ENCODE measurements at places on chromosomes 5 and 9. TPM values are rescaled to one million over a fixed set of nuclear protein-coding genes. Genes with fewer than 3 reads are reported as not detected.

- no peaks in the 10 kb centered on the region for H3K36me3 ChIP-seq
- no peaks in the 10 kb centered on the region for H3K27me3 ChIP-seq
- H3K27ac ChIP-seq = no peak overlapping the region
- no peak for DNase-seq
- H3K4me1 ChIP-seq = no peaks in the 10 kb centered on the region
Observed at GRCh38 chr9:110334871-110335270, 2.8 kb downstream of the TXNDC8 start.

DNA sequence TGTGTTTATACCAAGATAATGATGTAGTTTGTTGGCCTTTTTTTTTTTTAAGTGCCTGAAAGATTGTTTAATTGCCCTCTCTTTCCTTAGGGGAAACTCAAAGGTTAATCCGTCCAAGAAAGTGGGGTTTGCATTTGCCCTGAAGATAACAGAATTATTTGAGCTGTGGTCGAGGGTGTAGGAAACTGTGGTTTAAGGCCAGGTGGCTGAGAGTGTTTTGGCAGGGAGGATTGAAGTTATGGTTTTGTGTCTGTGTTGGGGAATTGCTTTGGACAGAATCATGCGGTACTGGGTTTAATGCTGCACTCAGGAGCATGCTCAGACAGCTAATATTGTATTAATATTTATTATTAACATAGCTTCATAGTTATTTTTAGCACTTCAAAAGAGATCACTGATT is 509.8 kb downstream of the EBF1 start:
- peaks cover 8% of the 10 kb centered on the region for H3K4me1 ChIP-seq
- H3K36me3 ChIP-seq = no peaks in the 10 kb centered on the region
- H3K27ac ChIP-seq = no peak overlapping the region
- no peak for DNase-seq
- no peaks in the 10 kb centered on the region for H3K27me3 ChIP-seq
- no peak overlapping the region for H3K4me3 ChIP-seq

GRCh38 chr9:14356351-14357265 is 42.7 kb upstream of the NFIB start:
- no peak for DNase-seq
- no peaks in the 10 kb centered on the region for H3K36me3 ChIP-seq
- H3K4me3 ChIP-seq = no peak overlapping the region

DNA sequence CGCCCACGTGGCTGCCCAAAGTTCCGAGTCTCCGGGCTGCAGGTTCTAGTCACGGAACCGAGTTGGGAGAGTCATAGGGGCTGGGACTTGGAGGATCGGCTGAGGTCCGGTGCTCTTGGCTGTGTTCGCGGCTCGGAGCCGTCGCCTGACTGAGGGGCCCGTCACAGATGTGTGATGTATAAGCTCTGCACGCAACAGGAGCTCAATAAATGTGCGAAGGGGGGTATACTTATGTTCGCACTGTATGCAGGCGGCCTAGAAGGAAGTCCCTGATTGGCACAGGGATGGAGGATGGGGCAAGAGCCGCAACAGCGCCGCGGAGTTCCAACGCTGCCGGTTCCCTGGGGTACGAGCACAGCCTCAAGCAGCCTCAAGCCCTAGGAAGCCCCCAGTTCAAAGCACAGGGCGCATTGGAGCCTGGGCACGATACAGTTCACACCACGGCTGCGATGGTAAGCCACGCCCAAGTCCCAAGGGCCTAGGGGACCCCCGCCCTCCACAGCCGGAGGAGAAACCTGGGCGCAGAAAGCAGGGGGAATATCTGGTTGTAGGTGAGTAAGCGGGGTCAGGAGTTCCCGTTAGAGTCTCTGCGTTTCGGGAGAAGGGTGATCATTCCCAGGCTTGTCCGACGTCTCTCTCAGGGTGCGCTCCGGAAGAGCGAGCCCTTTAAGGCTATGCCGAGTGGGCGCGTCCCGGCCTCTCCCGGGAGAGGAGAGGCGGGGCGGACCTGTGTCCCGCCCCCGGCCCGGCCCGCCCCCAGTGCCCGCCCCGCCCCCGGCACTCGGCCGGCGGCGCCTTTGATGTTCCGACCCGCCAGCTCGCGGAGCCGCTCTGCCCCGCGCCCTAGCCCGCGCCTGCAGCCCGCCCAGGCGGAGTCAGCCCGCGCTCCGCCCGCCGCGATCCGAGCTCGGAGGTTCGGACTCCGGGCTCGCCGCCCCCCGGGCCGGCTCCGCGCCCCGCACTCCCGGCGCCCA is at the start of gene TCF7:
Gene TCF7 (plus strand): TSS at position 780 of the 974 bp plus-strand sequence. CDS start 226 bp downstream, outside the sequence.
- peaks cover 10% of the 10 kb centered on the region for H3K27me3 ChIP-seq
- DNase-seq = peak; percentile 82
- H3K27ac ChIP-seq = no peak within 1 kb of the TSS
- peak within 1 kb of the TSS; percentile 74 for H3K4me3 ChIP-seq
- no peaks in the 10 kb centered on the region for H3K36me3 ChIP-seq

The KDM4C gene
- total RNA-seq = 39.8 TPM

- DNase-seq = no peak
- H3K4me1 ChIP-seq = peaks cover 14% of the 10 kb centered on the region
- H3K27ac ChIP-seq = no peak overlapping the region
- no peaks in the 10 kb centered on the region for H3K27me3 ChIP-seq
- H3K36me3 ChIP-seq = no peaks in the 10 kb centered on the region
Observed at GRCh38 chr9:84368601-84369000, 28.0 kb upstream of the SLC28A3 start.

The GDNF gene
- total RNA-seq = not detected

The CAMK2A gene
- 1.3 TPM for total RNA-seq

The PAPPA gene
- 2.2 TPM for total RNA-seq

- DNase-seq = no peak
- H3K27ac ChIP-seq = no peak overlapping the region
- H3K36me3 ChIP-seq = no peaks in the 10 kb centered on the region
- no peaks in the 10 kb centered on the region for H3K4me1 ChIP-seq
Observed at GRCh38 chr5:58383448-58383847, 76.4 kb downstream of the PLK2 start.

The C6 gene
- 9.8 TPM for total RNA-seq

Data from lower lobe of right lung (tissue), 2 donors.